A673 (cell line): ENCODE measurements at places on chromosomes 2 and 18.

GRCh38 chr18:58761970-58762780 lies 90.9 kb downstream of the MALT1 start:
- no peak for DNase-seq

DNA sequence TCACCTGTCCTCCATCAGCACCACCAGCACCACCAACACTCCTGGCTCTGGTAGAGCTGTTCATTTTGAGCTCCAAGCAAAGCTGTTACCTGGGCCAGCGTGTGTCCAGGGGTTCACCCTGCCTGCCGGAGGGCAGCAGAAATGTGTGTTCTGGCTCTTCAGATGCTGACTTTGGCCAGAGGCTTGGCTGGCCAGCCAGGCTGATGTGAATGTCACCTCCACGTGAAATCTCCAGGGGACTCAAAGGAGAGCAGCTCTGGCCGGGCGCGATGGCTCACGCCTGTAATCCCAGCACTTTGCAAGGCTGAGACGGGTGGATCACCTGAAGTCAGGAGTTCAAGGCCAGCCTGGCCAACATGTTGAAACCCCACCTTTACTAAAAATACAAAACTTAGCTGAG lies 33.5 kb downstream of the CIB4 start:
- DNase-seq = no peak

- DNase-seq = no peak
Measured at GRCh38 chr2:109153005-109153784, 24.2 kb downstream of the SH3RF3 start.

DNA sequence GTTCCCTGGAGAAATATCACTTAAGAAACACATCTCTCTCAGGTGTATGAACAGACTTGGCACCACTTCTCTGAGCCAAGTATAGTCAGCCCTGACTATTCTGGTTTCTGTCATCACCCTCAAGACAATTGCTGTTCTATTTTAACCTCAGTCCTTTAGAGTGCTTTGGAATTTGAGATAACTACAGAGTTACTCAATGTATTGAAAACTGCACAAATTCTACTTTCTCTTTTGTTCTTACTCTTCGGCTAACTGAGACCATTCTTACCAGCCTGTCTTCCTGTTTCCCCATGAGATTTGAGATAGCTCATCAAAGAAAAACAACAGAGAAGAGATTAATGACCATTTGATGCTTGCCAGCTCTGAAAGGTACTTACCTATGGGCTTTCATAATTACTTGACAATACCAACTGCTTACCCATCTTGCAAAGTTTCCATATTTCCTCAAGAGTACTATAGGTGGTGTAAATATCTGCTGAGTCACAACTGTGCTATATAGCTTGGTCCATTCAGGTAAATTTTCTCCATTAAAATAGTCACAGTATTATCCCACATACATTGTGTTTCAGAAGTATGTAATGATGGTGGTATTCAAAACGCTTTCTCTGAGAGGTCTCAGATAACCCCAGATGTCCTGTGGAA lies 467.5 kb upstream of the CHST9 start:
- no peak for DNase-seq

GRCh38 chr2:191999101-191999841 lies 152.4 kb upstream of the CAVIN2 start:
- no peak for DNase-seq

DNA sequence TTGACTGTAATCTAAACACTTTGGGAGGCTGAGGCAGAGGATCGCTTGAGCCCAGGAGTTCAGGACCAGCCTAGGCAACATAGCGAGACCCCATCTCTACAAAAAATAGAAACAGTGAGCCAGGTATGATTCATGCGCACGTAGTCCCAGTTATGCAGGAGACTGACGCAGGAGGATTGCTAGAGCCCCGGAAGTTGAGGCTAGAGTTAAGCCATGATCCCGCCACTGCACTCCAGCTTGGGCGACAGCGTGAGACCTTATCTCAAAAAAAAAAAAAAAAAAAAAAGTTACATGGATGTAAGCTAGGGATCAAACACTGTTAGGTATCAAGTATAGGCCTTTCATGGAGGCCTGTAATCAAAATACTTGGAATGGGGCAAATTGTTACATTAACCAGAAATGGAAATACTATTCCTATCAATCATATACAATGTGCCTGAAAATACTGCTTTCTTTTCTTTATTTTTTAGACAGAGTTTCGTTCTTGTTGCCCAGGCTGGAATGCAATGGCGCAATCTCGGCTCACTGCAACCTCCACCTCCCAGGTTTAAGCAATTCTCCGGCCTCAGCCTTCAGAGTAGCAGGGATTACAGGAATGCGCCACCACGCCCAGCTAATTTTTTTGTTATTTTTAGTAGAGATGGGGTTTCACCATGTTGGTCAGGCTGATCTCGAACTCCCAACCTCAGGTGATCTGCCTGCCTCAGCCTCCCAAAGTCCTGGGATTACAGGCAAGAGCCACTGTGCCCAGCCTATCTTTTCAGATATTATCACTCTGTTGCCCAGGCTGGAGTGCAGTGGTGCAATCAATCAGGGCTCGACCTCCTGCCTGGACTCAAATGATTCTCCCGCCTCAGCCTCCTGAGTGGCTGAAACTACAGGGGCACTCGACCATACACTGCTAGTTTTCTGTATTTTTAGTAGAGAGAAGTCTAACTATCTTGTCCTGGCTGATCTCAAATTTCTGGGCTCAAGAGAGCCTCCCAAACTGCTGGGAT lies 27.2 kb downstream of the XPO1 start:
- no peak for DNase-seq
